ENCODE measurements at places on chromosomes 1 and 21. TPM values are rescaled to one million over a fixed set of nuclear protein-coding genes. Genes with fewer than 3 reads are reported as not detected.

GRCh38 chr1:15214527-15214926, 32.5 kb upstream of the FHAD1 start:
- no peak for DNase-seq

- peak; percentile 51 for DNase-seq
These were observed 29.1 kb upstream of the LRRC8C start for GRCh38 chr1:89603651-89604413.

DNA sequence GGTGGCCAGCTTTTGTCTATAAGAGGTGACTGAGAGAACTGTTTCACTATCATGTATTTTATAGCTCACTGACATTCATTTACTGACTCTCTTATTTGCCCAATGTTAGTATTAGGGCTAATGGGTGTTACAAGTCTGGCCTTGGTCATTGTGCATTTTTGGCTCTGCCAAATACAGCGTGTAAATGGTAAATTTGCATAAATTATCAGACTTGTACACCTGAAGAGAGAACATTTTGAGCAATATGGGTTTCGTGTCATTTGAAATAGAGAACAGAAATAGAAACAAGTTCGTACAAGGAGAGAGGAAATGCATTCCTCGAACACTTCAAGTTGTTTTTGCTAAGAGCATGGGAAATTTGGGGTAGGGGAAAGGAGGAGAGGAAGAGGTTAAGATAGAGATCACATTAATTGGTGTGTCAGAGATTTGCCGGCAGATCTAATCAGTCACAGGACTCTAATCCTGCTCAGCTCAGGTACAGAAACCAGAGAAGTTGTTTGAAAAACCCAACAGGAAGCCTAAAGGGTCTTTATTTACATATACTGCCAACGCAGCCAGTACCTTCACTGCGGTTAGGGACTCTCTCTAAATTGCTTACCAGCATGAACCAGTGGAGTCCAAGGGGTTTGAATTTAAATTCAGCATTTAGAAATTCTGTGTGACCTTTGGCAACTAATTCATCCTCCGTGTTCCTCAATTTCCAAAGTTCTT, 261.5 kb downstream of the GPATCH2 start:
- no peak for DNase-seq

DNA sequence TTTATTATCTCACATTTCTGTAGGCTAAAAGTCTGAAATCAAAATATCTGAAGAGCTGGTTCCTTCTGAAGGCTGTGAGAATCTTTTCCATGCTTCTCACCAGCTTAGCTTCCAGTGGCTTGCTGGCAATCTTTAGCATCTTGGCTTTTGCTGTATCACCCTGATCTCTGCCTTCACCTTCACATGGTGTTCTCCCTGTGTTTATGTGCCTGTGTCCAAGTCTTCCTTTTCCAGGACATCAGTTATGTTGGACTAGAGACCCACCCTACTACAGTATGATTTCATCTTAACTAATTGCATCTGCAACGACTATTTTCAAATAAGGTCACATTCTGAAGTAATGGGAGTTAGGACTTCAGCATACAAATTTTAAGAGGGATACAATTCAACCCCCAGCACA, 772.3 kb upstream of the ADAMTS5 start:
- no peak for DNase-seq

- peak; percentile 37 for DNase-seq
These were observed at the start of gene SLAMF8 for GRCh38 chr1:159826441-159827101. Gene SLAMF8, plus strand, starts transcription at chr1:159826873. Its CDS starts 26 bp downstream, at chr1:159826899.

DNA sequence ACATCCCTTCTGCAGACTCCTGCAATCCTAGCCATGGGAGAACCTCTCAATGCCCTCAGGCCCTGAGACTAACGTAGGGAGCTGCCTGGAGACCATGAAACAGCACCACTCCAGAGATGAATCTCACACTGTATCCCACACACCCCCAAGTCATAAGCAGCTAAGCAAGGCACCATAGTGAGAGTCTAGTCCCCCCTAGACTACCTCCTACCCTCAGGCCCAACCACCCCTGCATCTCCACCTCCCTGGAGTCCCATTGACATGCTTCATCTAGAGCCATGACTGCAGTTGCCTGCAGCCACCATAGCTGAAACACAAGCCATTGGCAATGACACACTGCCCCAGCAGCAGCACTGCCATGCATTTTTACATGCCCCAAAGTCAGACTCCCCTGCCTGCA, 17.4 kb downstream of the SPRR2G start:
- DNase-seq, result no peak

- no peak for DNase-seq
These were observed 19.2 kb downstream of the SYT6 start for GRCh38 chr1:114134518-114134917.

- DNase-seq, result no peak
These were observed 170.2 kb downstream of the PLPP3 start for GRCh38 chr1:56409112-56409691.

GRCh38 chr1:168717906-168718891, 10.8 kb downstream of the DPT start:
- DNase-seq, result no peak

DNA sequence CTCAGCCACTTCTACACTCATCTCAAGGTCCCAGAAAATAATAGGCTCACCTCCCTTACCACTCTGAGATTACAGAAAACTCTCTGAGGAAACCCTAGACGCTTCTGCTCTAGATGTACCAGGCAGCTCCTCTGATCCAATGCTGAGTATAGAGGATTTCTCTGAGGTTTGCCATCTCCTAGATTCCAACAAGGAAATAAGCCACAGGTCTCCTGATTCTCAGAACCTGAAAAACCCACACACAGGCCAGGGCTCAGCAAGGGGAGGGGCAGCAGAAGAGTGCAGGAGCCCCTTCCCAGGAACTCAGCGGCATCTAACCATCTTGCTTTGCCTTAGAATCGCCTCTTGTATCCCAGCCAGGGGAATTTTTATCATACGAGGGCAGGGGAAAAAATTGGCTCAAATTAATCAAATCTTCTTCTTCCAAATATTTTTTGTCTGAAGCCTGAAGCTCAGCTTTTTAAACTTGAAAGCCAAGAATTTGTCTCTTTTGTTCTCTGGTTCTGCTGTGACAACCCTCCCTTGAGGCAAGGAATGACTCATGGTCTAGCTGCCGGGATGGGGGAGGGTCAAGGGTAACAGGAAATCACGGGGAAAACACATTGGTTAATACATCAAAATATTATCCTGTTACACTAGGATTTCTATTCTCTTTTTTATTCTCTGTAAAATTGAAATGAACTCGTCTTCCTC, 30.8 kb downstream of the GORAB start:
- peak; percentile 72 for DNase-seq

DNA sequence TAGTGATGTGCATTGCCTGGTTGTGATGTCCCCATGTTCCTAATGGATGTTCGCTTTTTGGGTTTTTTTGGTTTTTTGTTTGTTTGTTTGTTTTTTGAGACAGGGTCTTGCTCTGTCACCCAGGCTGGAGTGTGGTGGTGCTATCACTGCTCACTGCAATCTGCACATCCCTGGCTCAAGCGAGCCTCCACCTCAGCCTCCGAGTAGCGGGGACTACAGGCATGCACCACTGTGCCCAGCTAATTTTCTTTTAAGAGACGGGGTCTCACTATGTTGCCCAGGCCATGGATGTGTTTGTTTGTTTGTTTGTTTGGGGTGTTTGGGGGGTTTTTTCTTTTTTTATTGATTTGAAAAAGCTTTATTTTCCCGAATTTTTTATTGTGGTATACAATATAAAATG, 2.1 kb downstream of the COL6A2 start:
- no peak for DNase-seq

GRCh38 chr1:246639732-246640131, 73.5 kb downstream of the CNST start:
- no peak for DNase-seq

DNA sequence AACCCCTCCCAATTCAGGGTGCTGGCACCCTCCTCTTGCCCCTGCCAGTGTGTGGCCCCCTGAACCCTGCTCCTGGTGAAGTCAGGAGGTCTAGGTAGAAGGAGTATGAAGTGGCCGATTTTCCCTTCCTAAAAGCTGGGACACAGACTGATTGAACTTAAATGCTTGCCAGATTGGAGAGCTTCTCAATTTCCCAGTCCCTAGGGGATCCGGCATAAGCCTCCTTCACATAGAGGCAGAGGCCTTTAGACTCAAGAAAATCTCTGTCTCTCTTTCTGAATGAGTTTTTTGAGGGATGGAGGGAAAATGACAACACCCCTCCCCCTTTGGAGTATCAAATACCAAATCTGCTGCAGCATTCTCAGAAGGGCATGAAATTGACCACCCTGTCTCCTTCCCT, 51.5 kb downstream of the SYT2 start:
- DNase-seq, result no peak

DNA sequence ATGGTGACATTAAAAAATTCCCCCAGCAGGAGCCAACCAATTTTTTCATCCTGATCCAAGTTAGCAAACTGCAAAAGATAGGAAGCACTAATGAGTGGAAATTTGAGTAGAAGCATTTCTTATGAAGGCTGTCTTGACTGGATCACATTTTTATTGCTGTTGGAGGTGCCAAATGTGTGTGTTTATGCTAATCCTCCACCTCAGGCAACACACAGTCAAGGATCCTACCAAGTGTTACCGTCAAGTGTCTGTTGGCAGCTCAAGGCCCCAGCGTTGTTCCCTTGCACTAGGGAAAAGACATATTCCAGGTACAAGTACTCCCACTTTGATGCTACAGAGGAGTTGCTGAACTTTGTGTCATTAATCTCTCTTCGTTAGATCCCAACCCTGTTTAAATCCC, 18.3 kb downstream of the METTL18 start:
- DNase-seq, result no peak

DNA sequence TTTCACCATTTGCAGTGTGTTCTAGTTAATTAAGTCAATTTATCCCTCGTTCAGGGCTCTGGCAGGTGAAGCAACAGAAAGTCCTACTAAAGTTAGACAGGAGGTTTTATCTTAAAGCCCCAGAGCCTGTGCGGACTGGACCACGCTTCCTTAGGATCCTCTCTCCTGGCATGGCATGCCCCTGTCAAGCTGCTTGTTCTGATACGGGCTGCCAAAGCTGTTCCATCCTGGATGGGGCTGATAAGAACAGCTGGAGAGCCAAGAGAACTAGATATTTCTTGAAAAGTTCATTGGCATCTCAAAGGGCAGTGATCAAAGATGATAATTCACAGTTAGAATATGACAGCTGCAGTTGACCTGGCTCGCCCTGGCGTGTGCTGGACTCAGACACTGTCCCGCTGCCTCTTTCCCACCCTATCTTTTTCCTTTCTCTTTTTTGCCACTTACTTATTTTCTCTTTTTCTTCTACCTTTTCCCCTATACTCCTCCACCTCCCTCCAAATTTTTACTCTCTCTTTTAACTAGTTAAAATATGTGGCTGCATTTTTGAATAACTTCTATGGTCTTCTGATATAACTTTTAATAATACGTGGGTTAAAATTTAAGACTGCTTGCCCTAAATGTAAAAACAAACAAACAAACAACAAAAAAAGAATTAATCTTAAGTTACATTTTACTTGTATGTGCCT, 96.7 kb downstream of the ABCA4 start:
- no peak for DNase-seq

DNA sequence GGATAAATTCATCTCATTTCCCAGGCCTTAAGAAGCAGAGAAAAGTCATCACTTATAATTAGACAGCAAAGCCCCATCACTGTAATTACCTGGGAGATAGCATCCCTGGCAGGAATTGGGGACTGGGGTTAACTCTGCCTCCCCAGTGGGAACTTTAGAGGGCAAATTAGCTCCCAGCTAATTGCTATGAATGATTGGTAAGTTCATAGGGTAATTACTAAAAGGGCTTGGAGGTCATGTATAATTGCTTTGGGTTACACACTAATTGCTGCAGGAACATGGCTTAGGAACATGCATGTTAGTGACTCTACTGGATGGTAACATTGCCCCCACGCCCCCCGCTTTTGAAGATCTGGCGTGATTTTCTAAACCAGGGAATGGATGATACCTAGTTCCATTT, 64.8 kb downstream of the UBE2T start:
- DNase-seq, result no peak

DNA sequence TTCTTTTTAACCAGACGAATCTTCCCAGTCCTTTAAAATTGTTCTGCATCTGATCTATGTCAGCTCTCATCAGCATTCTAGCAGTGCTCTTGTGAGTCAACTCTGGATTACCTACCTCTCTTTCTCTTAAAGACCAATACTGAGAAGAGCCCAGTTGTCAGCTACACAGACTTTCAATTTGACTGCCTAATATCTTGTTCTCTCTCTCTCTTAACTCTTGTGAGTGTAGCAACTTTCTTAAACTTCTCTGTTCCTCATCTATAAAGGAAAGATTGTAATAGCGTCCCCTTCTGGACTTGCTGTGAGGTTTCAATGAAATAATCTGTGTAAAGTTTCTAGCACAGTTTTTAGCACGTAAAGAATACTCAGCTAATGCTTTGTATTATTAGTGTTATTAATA, 499.3 kb upstream of the ADAMTS5 start:
- no peak for DNase-seq

GRCh38 chr1:211985556-211986264, 49.6 kb downstream of the INTS7 start:
- DNase-seq, result no peak

DNA sequence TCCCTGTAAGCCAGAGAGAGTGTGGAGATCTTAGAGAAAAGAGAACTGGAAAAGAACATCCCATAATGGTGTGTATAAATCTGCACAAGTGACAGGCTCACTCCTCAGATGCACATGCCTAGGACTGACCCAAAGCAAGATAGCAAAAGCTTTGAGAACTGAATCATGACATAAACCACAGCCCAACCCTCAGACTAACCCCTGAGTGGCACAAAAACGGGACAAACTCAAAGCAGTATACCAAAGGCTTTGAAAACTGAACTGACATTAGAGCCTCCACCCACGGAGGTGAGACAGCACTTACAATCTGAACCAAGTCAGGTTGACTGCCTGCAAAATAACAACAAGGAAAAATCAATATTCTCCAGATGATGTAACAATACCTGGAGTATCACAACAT, 70.8 kb downstream of the TIAM1 start:
- no peak for DNase-seq

- DNase-seq, result no peak
These were observed 46.4 kb downstream of the COL6A1 start for GRCh38 chr21:46027851-46028493.

GRCh38 chr1:25209516-25209915, 22.8 kb downstream of the SYF2 start:
- DNase-seq, result no peak

TEX35 gene
- total RNA-seq, result not detected

GLIS1 gene
- total RNA-seq, result 0.71 TPM

SMCP gene
- total RNA-seq, result not detected

CYP4A11 gene
- not detected for total RNA-seq

SSBP3 gene
- total RNA-seq, result 28.9 TPM

OLIG2 gene
- not detected for total RNA-seq

RHD gene
- not detected for total RNA-seq

REN gene
- not detected for total RNA-seq

Measured in HT1080 (cell line).